ENCODE measurements at places on chromosomes 1 and 21.

- DNase-seq: no peak
These were observed at the start of gene CLDN19 for GRCh38 chr1:42739753-42740700. Gene CLDN19 (minus strand): TSS chr1:42740236. CDS start chr1:42740063, 173 bp downstream.

DNA sequence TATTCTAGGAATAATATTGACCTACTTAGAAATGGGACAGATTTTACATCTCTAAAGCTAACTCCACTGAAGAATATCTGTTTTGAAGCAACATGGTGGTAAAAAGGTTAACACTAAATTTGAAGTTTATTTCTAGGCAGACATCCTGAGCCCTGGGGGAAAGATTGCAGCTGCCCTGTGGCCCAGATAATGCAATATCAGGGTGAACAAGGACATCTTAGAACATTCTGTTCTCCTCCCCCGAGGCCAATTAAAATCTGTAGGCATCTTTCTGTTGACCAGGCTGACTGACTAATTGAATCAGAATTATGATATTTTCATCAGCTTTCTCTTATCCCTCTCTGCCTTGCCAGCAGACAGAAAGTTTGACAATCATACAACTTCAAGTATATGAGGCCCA lies 149.8 kb upstream of the DUSP10 start:
- no peak for DNase-seq

- no peak for DNase-seq
These were observed 498.1 kb downstream of the KIF26B start for GRCh38 chr1:245652660-245653427.

GRCh38 chr1:198254521-198254920 lies 97.7 kb downstream of the NEK7 start:
- no peak for DNase-seq

GRCh38 chr1:200966934-200967333 lies 56.6 kb downstream of the KIF21B start:
- no peak for DNase-seq

DNA sequence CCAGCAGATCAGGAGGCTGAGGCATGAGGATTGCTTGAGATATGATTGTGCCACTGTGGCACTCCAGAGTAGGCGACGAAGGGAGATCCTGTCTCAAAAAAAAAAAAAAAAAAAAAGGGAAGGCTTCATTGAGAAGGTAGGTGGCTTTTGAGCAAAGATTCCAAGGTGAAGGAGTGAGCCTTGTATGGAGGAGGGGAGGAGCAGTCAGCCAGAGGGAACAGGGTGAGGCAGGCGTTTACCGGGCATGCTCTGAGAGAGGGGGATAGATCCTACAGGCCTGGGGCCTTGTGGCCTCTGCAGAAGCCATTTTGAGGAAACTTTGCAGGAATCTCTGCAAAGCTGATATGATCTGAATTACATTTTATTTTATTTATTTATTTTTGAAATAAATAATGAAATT lies 5.1 kb upstream of the HDAC1 start:
- DNase-seq: no peak

- no peak for DNase-seq
These were observed 9.4 kb downstream of the AKNAD1 start for GRCh38 chr1:108847494-108847893.

- DNase-seq: no peak
These were observed 85.3 kb downstream of the CDC7 start for GRCh38 chr1:91585982-91586381.

DNA sequence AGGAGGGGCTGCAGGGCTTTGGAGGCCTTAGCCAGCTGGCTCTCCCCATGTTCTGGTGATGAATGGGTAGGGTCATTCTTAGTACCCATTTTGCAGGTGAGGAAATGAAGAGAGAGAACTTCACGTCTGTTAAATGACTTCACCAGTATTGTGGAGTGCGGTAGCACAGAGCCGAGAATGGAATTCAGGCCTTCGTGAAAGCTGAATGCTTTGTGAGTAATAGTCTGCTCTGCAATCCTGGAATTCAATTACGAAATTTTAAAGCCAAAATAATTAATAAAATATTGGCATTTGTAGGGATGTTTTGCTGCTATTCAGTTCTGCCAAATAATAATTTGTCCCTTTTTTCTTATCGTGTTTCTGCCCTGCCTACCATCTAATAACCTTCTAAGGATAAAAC lies 197.7 kb downstream of the GREM2 start:
- DNase-seq: no peak

- no peak for DNase-seq
These were observed 13.7 kb upstream of the FAM20B start for GRCh38 chr1:179012038-179012437.

- no peak for DNase-seq
These were observed 8.0 kb upstream of the C1orf159 start for GRCh38 chr1:1123581-1124507.

- DNase-seq: no peak
These were observed 422.8 kb downstream of the CAMTA1 start for GRCh38 chr1:7207875-7208646.

- DNase-seq: no peak
These were observed 255.4 kb downstream of the RGS7 start for GRCh38 chr1:241101622-241102021.

DNA sequence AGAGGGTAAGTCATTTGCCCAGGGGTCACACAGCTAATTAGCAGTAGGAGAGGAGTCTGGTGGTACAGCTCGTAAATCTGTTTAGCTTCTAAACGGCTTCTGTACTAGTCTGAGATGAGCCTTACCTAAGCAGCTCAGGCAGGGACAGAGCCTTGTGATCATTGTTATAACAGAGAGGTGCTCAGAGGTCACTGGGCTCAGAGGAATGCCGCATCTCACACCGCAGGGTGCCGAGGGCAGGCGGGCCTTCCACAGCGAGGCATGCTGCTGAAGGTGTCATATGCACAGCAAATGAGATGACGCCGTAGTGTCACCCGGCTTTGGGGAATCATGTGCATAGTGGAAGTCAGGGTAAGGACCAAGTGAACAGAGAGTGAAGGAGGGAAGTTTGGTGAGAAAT lies 305.2 kb upstream of the FMN2 start:
- no peak for DNase-seq

GRCh38 chr1:7339953-7340352 lies 431.1 kb upstream of the VAMP3 start:
- DNase-seq: no peak

DNA sequence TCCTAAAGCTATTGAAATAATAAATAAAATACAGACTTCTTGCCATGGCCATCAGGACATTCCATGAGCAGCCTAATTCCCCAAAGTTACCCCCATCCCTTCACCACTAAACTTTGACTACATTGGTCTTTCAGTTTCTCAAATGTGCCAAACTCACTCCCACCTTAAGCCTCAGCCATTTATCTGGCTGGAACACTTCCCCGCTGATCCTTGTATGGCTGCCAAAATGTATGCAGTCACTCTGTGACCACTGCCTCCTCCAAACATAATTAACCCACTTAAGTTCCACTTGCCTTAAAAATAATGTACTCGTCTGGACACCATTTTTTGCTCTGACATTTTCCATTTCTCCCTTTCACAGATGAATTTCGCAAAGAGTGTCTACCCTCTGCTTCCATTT lies 407.4 kb downstream of the NTNG1 start:
- no peak for DNase-seq

GRCh38 chr1:159207774-159208173 lies 3.1 kb downstream of the ACKR1 start:
- no peak for DNase-seq

DNA sequence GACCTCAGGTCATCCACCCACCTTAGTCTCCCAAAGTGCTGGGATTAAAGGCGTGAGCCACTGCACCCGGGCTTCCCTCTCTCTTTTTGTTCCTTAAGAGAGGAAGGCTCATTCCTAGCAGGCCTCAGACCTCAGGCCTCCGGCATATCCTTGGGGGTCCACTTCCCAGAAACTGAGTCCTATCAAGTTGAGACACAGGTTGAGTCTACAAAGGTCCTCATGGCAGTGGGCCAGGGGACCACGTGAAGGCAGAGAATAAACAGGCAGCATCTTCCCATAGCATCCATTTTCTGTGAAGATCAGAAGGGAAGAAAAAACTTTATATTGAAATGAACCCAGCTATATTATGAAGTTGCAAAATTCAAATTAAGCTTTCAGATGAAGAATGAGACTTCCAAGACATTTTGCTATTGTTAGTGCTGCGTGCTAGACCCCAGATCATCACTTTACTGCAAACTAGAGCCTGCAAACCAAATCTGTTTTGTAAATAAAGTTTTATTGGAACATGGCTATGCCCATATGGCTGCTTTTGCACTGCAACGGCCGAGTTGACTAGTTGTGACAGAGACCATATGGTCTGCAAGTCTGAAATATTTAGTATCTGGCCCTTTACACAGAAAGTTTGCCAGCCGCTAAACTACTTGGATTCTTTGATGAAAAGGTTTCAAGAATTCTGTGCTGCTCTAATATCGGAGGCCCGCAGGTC lies 3.5 kb upstream of the CELA2A start:
- no peak for DNase-seq

DNA sequence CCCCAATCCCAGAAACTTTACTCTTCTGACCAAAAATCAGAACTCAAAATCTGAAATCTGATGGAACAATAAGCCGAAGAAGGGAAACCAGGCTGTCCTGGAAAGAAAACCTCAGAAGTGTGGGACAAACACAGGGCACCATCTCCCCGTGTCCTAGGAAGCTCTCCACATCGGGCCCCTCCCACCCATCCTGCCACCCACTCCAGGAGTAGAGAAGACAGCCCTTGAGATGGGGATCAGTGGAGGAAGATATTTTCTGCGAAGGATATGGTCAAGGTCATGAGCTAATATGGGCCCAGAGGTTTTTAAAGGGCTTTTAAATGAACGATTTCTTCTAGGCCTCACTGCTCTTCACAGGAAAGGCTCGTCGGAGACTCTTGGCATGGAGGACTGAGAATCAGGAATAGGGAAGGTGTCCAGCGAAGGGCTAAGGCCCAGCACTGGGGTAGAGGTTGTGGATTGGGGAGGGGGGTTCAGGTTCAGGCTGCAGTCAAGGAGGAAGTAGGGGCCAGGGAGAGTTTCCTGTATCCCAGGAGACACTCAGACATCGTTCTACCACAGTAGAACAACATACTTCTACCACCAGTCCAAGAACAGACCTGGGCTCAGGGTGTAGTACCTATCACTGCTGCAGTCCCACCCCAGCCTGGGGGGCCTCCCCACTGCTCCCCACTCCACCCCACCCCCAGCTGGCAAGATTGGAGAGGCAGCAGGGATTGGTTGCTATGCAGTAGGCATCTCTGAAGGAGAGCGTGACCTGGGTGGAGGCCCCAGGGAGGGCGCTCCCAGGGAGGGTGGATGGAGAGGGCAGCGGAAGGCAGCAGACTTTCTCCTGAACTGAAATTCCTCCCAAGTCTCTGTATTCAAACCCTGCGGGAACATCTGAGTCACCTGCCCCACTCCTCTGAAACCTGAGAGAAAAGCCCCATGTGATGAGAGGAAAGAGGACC lies 1.2 kb upstream of the S100A5 start:
- no peak for DNase-seq

- no peak for DNase-seq
These were observed 6.9 kb downstream of the DMAP1 start for GRCh38 chr1:44220001-44220751.

DNA sequence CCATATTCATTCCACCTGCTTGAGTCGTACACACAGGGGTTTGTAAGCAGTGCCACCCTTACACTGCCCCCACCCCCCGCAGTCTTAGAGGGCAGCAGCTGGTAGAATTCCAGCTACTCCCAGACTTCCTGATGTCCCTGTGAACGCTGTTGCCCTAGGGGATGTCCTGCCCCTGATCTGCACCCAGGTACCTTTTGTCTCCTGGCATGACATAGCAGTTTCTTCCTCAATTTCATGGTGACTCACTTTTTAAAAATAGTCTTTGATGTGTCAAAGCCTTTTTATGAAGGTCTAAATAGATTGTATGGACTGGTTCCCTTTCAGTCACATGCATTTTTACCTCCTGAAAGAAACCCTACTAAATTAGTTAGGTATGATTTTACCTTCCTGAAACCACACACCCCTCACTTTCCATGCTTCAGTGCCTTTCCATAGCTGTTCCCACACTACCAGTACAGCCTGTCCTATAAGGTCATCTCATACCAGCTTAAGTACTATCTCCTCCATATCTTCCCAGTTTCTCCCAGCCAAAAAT lies 76.4 kb downstream of the ST3GAL3 start:
- DNase-seq: no peak

GRCh38 chr1:193438312-193438711 lies 251.9 kb upstream of the B3GALT2 start:
- no peak for DNase-seq

GRCh38 chr1:219442611-219443061 lies 170.3 kb downstream of the ZC3H11B start:
- DNase-seq: no peak

GRCh38 chr1:52590266-52590665 lies 11.9 kb upstream of the GPX7 start:
- no peak for DNase-seq
